ENCODE measurements at places on chromosomes 6 and 20.

DNA sequence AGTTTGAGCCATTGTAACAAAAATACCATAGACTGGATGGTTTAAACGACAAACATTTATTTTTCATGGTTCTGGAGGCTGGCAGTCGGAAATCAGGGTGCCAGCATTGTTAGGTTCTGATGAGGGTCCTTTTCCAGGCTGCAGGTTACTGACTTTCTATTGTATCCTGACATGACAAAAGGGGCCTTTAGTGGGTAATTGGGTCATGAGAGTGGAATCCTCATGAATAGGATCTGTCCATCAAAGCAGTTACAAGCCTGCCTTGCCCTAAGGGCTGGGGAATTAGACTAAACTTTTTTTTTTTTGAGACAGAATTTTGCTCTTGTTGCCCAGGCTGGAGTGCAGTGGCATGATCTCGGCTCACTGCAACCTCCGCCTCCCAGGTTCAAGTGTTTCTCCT lies 347.9 kb upstream of the TSHZ2 start:
- peak; percentile 41 for DNase-seq

DNA sequence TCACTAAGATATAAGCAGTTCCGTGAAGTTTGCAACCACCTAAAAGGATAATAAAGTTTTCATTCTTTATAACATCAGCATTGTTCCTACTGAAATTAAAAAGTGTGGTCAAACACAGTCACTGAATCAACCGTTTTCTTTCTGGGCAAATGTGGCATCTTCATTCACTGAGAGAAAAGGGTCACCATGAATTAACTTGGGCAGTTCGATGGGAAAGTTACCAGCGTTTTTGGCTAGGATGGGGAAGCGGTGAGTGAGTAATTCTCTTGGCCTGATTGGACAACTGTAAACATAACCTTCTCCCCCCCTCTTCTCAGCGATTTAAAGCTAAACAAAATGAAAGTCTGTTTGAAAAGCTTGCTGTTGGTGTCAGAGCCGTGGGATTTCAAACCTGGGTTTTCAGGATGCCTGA lies 181.8 kb downstream of the SASH1 start:
- DNase-seq: no peak

- no peak for DNase-seq
Measured at GRCh38 chr20:38304845-38305447, 990 bp downstream of the BPI start.

GRCh38 chr6:140660295-140660694 lies 1285.8 kb upstream of the CITED2 start:
- no peak for DNase-seq

GRCh38 chr20:2698186-2698817 lies 5.7 kb downstream of the EBF4 start:
- no peak for DNase-seq

DNA sequence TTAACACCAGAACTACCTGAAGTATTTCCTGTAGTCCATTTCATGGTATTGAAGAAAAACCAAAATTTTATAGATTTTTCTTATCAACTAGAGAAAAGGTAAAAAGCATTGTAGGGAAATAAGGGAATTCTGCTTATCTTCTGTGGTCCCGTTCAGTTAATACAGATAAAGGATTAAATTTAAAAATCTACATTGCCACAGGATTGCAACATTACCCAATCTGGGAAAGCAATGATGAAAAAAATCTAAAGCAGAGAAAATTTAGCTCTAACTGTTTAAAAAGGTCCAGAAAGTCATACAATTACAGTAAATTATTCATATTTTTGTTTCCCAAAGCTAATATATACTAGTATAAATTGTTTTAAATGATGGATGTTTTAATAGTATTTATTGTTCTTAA lies 18.0 kb downstream of the POLH start:
- no peak for DNase-seq

DNA sequence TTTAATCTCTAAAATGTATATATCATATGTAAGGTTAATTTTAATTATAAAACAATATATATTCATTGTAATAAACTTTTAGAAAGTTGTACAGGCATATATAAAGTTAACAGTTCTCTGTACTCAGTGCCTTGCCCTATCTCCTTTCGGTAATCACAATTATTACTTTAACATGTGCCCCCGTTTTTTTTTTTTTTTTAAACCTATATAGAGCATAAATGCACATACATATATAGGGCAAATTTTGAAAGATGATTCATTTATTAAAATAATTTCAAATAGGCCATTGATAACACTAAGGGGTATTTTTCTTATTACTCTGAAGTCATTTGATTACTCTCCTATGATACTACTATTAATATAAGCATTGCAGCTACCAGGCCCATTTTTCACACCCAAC lies 1.9 kb downstream of the ASF1A start:
- no peak for DNase-seq

GRCh38 chr6:37695273-37695672 lies 2.4 kb downstream of the MDGA1 start:
- DNase-seq: no peak

DNA sequence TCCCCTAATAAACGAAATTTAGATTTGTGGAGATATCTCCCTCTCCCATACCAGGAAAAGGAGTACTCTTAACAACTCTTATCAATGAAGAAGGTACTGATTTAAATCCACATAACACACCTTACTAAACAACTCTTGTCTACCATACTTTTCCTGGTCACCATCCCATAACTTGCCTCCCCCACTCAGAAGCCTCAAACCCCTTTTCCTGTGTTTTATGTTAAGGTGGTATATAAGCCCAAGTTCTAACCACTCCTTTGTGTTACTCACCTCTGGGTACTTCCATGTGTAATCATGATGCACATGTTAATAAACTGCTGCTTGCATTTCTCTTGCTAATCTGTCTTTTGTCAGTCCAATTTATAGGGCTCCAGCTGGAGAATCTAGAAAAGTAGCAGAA lies 330.7 kb downstream of the CD83 start:
- no peak for DNase-seq

DNA sequence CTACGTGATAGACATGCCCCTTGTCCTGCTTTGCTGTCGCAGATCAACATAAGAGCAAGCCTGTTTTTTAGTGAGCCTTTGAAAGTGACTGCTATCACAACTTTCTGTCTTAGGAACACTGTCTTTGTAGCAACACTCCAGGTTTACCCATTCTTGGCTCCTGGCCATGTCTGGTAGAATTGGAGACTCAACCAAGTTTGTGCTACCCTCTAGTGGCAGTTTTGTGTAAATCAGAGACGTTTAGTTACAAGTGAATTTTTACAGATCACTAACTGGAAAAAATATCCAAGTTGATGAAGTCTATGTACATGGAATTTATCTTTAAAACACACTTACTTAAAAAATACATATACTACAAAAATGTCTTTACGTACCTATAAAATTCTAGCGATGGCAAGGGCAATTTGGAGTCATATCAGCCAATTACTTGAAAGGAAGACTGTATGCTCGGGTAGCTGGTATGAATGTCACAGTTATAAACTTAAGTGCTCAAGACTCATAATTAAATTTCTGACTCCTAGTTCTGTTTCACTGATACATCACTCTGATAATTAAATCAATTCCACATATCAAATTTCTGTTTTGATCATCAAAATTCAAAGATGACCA lies 101.4 kb downstream of the ADGB start:
- DNase-seq: peak; percentile 44

- DNase-seq: no peak
Measured at GRCh38 chr6:9064156-9064555, 628.8 kb upstream of the SLC35B3 start.

DNA sequence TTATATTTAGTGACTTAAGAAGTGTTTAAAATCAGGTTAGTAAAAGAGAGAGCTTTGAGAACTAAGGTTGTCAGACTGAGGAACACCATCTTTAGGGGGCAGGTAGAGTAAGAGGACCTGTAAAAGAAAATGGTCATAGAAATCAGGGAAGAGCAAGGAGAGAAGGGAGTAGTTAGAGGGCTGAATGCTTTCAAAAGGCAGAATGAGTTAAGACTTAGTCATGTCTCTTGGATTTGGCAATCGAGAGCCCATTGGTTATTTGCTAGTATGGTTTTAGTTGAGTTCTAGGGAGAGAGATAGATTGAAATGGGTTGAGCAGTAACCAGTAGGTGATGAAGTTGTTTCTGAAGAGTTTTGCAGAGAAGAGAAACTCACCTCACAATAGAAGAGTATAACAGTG lies 51.1 kb downstream of the RALGAPB start:
- no peak for DNase-seq

DNA sequence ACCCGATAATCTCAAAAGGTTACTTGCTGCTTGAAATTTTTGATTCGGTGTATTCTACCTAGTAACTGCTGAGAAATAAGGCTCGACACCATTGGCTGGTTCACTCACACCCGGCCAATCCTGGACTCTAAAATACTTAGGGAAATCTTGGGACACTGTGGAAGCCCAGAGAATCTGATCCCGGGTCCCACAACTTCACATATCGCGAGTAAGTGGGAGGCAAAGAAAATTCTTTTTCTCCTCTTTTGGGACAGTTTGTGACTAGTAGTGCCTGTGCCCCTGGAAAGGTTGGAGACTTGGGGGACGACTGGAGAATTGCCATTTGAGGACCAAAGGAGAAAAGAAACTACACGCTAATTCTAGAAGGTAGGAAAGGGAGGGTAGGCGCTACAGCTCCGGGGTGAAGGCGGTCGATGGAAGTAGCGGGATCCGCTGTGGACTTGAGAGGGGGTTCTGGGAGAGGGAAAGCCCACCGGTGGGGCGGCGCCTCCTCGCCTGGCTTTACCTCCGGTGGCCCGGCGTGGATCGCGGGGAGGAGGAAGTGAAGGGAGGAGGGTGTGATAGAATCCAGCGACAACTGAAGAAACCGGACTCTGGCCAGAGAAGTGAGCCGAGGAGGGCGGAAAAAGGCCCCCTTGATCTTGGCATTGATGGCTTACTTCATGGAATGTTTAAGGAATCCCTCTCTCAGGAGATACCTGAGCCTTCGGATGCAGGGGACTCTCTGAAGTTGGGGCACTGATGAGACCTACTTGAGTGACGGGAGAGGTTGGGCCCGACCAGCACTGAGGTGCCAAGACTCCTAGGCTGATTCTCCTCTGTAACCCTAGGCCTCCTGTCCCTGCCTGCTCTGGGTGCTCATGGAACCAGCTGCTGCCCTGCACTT lies 18.8 kb upstream of the BTN3A3 start:
- DNase-seq: peak; percentile 79

DNA sequence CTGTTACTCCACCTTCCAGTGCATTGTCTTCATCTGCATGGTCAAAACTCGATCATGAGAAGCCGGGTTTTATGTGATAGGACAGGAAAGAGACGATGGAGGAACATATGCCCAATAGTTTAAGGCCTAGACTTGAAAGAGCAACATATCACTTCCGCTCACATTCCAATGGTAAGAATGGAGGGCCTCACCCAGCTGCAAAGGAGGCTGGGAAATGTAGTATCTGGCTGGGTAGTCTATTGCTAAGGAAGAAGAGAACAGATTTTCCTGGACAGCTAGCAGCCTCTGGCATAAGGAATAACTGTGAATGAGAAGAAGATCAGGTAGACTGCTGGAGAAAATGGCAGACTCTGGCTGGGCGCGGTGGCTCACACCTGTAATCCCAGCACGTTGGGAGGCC lies 19.2 kb downstream of the FITM2 start:
- DNase-seq: no peak

DNA sequence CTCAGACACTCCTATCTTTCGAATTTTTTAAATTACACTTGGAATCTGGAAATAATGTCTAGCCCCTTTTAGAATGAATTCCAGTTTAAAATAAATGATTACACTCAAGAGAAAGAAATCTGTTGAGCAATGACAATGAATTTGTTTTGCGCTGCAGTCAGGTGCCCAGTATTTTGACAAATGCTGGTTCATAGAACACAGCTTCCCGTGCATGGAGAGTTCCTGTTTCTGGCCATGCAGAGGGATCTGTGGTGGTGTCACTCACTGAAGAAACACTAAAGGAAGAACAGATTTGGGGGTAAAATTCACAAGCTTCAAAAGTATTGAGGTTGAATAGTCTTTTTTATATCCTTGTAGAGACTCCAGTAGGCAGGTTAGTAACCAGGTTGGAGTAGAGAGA lies 113.4 kb upstream of the CEP85L start:
- no peak for DNase-seq

- DNase-seq: no peak
Measured at GRCh38 chr6:31899215-31899614, 1.7 kb upstream of the EHMT2 start.

GRCh38 chr6:43883847-43884651 lies 114.0 kb downstream of the VEGFA start:
- no peak for DNase-seq

GRCh38 chr20:3165473-3166337 lies 6.0 kb upstream of the FASTKD5 start:
- no peak for DNase-seq

GRCh38 chr6:166346965-166347364 lies 4.6 kb upstream of the SFT2D1 start:
- DNase-seq: no peak

DNA sequence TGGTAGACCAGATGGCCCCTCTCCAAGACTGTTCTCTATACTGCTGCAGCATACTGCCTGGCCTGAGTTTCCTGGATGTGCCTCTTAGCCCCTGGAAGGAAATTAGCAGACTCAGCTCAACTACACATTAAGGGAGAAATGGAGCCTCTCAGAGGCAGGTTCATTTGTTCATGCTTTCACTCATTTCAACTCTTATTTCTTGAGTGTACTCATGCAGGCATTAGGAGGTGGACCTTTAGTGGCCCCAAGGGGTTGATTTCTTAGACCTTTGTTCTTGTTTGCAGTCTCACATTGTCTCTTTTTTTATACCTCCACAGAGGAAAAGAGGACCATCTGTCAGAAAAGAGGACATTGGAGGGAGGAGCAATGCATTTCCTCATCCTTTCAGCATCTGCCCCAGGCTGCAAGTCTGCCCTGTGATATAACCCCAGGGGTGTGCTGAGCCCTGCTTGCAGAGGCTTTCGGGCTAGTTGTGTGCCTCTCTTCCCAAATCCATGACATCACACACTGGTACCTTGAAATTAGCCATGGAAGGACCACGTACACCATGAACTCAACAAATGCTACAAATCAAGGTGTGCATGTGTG lies 456.2 kb downstream of the CD83 start:
- DNase-seq: no peak

- DNase-seq: no peak
Measured at GRCh38 chr20:32709632-32710121, 33.6 kb downstream of the COMMD7 start.

DNA sequence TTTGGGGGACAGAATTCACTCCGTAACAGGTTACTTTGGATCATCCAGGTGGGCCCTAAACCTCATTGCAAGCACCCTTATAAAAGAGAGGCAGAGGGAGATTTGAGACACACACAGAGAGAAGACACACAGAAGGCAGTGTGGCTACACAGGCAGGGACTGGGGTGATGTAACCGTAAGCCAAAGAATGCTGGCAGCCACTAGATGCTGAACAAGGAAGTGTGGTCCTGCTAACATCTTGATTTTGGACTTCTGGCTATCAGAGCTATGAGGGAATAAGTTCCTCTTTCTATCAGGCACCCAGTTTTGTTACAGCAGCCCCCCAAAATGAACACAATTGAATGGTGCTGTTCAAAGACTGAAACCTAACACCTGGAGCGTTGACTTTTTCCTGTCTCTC lies 191.3 kb upstream of the MYLIP start:
- no peak for DNase-seq

DNA sequence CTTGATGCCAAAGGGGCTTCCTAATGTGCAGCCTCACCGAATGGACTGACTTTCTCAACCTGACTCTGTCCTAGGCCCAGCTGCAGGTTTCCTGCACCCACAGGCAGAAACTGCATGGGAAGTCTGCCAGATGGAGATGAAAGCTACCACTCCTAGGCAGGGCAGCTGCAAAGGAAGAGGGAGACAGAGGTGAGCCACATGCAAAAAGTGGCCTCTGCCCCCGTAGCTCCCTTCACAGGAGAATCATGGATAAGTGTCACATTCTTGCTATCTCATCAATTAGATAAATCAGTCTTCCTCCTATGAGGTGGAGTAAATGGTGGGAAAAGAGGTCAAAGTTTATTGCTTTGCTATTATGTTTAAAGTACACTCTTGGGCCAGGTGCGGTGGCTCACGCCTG lies 191.3 kb downstream of the ALDH8A1 start:
- DNase-seq: no peak
